ENCODE measurements at places on chromosomes 12 and 14.
A peak's percentile ranks its signal among the peaks of the same experiment; 100 is the strongest.

DNA sequence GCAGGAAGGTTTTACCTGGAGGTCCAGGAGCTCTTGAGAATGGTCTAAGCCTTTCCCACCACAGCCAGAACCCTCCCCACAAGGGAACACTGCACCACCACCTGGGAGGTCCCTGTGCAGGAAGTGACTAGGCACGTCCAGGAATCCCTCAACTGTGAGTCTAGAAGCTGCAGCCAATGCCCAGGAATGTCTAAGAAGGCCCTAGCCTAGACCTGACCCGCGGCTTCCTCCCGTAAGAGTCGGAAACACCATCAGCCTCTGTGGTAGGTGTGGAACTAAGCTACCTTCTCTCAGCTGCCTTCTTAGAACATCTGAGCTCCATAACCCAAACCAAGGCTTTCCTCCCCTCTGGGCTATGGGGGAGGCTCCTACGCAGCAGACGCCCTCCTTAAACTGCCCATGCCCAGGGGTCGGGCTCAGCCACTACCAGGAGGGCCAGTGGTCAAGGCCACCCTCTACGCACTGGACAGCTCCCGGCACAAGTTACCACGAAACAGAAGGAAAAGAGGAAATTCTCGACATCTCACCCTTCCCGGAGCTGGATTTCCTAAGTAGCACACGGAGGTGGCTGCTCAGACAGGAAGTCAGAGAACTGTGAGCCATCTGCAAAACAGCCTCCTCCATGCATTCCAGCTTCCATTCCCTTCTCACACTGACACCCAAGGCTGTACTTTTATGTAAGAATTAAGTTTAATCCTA is 25.5 kb downstream of the ZFYVE21 start:
- DNase-seq, result no peak

GRCh38 chr14:20428010-20428365 is 8.0 kb downstream of the KLHL33 start:
- no peak for DNase-seq

DNA sequence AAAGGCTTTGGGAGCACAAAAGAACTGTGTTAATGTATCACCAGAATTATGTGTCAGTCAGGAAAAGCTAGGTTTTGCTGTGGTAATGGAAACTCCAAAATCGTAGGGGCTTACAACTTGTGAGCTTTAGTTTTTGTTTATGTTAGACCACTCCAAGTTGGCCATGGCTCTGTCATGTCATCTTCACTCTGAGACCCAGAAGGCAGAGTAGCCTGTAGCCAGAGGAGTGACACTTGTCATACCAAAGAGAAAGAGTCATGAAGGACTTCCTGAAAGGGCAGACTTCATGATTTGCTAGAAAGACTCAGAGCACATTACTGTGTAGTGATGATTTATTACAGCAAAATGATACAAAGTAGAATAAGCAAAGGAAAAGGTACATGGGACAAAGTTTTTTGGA is 133.6 kb upstream of the SSTR1 start:
- no peak for DNase-seq

DNA sequence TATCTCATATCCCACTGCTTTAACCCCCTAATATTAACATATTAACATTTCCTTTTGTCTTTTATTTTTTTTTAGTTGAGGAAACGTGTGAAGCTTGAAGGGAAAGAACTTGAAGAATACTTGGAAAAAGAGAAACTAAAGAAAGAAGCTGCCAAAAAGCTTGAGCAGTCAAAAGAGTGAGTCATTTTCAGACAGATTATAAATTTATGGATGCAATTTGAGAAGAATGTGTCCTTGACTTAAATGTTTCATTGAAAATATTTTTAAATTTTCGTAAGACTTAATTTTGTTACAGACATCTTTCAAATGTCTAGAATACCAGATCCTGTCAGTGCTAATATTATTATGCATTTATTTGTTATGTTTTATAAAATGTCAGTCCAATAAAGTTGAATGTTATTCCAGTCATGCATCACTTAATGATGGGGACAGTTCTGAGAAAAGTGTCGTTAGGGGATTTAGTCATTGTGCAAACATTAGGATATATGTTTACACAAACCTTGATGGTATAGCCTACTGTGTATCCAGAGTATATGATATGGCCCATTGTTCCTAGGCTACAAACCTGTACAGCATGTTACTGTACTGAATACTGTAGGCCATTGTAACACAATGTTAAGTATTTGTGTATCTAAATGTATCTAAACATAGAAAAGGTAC is 32.6 kb downstream of the CPSF2 start:
- DNase-seq, result no peak

DNA sequence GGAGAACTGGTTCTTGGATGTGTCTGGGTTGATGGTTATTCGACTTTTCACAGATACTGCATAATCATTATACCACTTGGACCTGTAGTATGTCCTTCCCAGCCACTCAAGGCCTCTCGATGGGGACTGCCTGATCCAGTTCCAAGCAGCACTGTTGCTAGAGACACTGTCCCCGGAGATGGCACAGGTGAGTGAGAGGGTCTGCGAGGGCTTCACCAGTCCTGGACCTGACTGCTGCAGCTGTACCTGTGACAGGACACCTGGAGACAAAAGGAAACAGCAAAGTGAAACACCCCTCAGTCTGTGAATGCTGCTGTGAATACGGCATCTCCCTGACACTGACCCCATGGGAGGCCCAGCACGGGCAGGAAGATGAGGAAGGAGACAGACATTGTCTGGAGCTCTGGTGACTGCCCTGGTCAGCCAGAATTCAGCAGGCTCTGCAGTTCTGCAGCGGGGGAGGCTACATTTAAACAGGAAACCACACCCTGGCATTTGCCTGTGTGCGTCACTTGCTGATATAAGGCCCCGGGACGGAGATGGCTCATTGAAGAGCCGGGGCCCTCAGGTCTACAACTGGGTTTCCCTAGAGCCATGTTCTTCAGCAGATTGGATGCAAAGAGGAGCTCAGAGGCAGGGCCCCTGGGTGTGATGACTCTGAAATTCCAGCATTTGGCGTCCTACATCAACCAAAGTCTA is 413.6 kb downstream of the TMEM121 start:
- no peak for DNase-seq

DNA sequence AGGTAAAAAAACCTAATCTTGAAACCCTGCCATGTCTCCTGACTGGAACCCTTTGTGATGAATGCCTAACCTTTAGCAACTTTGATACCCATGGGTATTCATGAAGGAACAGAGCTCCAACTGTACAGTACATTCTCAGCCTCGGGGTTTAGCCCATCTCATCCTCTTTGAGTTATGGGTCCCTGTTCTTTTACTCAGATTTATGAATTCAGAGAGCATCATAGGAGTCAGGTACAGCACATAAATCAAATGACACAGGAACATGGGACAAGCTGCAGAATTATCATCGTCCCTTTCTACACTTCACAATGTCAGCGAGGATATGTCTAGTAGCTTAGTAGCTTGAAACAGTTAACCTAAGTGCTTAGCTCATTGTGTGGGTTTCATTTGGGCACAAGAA is 527.4 kb downstream of the NOVA1 start:
- no peak for DNase-seq

DNA sequence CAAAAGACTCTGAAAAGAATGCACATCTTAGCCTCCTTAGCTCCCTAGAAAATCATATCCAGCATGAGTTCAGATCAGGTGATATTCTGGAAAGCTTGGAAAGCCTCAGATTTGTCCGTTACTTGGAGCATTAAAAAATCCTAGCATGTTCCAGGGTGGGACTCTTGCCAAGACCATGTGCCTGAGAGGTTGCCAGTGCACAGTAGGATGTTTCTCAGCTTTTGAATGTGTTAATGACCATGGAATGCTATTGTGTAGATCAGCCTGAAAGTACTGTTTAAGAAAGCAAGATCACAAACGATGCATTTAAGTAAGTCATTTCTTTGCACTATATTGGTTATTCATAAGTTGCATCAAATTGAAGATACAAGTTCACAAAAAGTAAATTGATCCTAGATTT is 230.5 kb downstream of the ETNK1 start:
- no peak for DNase-seq

DNA sequence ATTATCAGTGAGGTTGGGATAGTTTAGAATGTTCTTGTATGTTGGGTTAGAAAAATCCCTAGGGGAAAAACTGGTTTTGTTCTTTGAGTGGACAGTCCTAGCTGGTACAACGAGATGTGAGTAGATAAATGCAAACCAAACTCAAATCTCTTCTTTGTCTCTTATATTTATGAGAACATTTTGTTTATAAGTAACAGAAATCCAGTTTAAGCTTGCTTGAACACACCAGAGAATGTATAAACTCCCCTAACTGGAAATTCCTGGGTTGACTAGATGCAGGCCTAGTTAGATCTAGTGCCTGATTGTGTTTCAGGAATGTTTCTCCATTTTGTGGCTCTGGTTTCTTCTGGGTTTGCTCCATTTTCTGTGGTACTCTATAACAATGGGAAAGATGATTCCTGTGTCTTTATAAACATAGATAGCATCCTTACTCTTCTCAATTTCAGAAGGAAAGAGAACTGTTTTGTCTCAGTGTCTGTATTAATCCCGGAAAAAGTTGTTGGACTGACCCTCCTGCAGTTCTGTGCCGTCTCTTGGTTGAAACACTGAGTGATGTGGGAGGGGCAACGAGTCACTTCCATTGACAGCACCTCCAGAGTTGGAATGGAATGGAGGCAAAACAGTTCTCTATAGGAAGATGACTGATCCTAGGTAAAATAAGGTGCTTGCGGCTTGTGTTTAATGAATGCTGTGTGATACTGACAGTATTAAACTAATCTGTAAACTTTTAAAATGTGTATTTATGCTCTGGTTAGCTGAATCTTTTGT is 244.8 kb downstream of the TMTC2 start:
- DNase-seq, result no peak

GRCh38 chr12:79997096-79997791 is 62.3 kb upstream of the PPP1R12A start:
- DNase-seq, result no peak

DNA sequence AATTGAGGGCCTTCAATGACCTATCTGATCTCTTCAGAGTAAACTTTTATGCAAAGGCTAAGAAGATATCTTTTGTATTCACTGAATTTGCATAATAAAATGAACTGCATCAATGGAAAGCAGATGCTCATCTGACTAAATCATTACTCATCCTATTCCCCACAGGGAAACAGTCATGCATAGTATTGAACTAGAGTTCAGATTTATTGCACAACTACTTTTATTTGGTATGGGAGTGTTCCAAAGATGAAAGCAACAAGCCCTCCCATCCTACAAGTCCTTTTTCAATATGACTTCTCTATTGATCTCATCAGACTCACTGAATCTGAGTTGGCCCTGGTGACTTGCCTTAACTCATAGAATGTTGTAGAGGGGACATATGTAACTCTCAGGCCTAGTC is 159.8 kb downstream of the KITLG start:
- DNase-seq, result no peak

- no peak for DNase-seq
Observed at GRCh38 chr14:103685276-103686211, 29.7 kb downstream of the XRCC3 start.

- DNase-seq, result peak; percentile 72
Observed at GRCh38 chr14:74941676-74942097, 13.7 kb downstream of the PGF start.

DNA sequence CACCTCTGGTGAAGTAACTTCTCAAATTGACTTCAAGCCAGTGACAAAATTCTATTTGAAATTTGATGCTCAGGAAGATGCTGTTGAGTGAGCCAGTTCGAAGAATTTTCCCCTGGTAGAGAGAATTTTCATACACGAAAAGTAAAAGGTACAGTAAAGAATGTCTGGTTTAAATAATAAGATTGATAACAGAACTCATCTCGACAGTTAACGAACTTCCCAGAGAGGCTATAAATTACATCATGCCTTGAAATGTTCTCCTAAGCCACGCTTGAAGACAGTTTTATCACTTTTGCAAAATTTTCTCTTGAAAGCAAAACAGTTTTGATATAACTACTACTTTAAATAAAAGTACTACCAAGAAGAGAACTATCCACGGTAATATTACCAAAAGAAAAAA is 14.4 kb upstream of the OR11G2 start:
- no peak for DNase-seq

DNA sequence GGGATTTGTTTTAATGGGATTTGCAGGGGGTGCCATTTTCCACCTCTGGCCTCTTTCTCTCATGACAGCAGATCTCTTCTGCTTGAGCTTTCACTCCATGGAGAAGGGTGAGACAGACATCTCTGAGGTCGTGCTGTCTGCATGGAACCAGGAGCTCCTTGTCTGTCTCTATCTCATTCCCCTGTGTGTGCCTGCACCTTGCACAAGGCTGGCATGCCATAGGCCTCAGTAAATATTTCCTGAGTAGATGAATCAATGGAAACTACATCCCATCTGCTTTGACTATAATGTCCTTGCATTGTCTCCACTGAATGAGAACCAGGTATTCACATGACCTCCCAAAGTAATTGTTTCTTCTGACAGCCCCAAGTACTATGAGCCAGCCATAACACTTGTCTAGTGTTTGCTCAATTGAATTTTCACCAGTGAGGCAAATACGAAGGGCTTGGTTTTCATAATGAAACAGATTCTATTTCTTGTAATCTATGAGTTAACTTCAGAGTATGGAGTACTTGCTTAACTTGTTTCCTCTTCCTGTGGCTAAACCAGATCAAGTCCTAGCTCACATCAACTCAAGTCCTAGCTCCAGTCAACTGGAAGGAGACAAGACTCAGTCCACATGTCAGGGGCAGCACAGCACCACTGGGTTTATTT is 32.3 kb downstream of the KCNK13 start:
- no peak for DNase-seq

DNA sequence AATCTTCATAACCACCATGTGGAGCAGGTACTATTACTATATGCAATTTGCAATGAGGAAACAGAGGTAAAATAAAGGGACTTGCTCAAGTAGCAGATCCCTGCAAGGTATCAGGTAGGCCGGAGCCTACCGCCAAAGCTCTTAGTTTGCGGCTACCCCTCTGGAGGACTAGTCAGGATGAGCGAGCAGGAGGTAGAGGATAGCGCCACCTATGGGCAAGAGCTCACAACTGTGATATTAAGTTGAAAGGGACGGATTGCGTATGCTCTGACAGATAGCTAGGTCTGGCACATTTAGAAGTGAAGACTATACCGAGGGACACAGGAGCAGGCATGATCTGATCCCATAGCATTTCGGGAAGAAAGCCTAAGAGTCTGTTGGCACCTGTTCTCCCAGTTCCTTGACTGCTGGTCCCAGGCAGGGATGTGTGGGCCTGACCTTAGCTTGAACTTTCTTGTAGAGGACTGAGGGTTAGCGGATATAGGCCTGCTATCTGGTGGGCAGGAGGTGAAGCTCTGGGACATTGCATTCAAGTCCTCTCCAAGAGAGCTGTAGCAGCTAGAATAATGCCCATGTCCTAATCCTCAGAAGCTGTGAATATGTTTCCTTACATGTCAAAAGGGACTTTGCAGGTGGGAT is 48.0 kb downstream of the SLC17A8 start:
- DNase-seq, result peak; percentile 26

- no peak for DNase-seq
Observed at GRCh38 chr14:101064121-101064661, 160.7 kb upstream of the RTL1 start.

DNA sequence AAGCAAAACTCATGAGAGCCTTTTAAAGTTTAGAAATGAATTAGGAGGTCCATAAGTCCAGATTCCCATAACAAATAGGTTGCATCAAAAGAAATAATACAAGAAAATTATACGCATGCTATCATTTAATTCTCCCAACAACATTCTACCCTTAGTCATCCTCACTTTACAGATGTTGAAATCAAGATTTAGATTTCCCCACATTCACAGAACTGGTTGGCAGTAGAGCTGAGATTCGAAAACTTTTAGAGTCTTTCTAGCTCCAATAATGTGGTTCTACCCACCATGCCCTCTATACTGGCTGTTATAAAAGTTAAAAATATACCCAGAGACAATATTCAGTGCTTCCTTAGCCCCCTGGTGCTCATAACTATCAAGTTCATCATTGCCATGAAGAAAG is 56.6 kb upstream of the METAP2 start:
- no peak for DNase-seq

- peak; percentile 6 for DNase-seq
Observed at GRCh38 chr12:53005215-53005985, 856 bp upstream of the EIF4B start.

Data from common myeloid progenitor, CD34-positive (primary cell).